H7 (cell line): ENCODE measurements at places on chromosomes 6 and 20. TPM values are rescaled to one million over a fixed set of nuclear protein-coding genes. Genes with fewer than 3 reads are reported as not detected.

Gene HLA-DQB2
- total RNA-seq = not detected in 2 replicates

Gene POPDC3
- 1.1 and 2.6 TPM in 2 replicates for total RNA-seq

Gene MYT1
- 0.69 and 2.1 TPM in 2 replicates for total RNA-seq

Gene EFCAB8
- 0.17 and 0.44 TPM in 2 replicates for total RNA-seq

Gene F13A1
- 1.3 TPM in 1 of 2 replicates, not detected in the other for total RNA-seq

Gene RSPO4
- 0.35 and 1.4 TPM in 2 replicates for total RNA-seq

Gene MUC22
- total RNA-seq = not detected in 2 replicates

Gene LAMA2
- total RNA-seq = 2.2 and 2.8 TPM in 2 replicates

Gene C20orf202
- 0.26 TPM in 1 of 2 replicates, not detected in the other for total RNA-seq

Gene BMP6
- 0.37 and 0.73 TPM in 2 replicates for total RNA-seq

Gene CLPSL1
- not detected in 2 replicates for total RNA-seq

DNA sequence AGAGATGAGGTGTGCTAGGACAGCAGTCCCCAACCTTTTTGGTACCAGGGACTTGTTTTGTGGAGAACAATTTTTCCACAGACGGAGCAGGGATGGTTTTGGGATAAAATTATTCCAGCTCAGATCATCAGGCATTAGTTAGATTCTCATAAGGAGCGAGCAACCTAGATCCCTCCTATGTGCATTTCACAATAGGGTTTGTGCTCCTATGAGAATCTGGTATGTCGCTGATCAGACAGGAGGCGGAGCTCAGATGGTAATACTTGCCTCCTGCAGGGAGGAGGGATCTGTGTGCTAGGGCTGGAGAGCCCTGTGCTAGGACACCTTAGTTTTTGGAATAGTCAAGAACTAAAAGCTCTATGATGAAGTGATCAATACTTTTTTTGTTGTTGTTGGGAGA is 2.5 kb downstream of the SMIM13 start:
- DNase-seq = peak; percentile 51

GRCh38 chr6:81105998-81106397 is 646.5 kb downstream of the TENT5A start:
- DNase-seq = peak; percentile 2

- no peak for DNase-seq
Measured at GRCh38 chr6:436308-437036, 44.9 kb downstream of the IRF4 start.

GRCh38 chr6:15434823-15435380 is 189.0 kb downstream of the JARID2 start:
- DNase-seq = no peak

- DNase-seq = no peak
Measured at GRCh38 chr20:10602221-10602871, 71.5 kb downstream of the JAG1 start.

GRCh38 chr6:26198722-26199056 is 111.5 kb downstream of the HFE start:
- DNase-seq = no peak

GRCh38 chr6:35602133-35602946 is 86.4 kb downstream of the FKBP5 start:
- no peak for DNase-seq

GRCh38 chr6:145241721-145242120 is 493.6 kb downstream of the EPM2A start:
- no peak for DNase-seq

- DNase-seq = no peak
Measured at GRCh38 chr6:128069188-128069587, 168.3 kb upstream of the THEMIS start.

DNA sequence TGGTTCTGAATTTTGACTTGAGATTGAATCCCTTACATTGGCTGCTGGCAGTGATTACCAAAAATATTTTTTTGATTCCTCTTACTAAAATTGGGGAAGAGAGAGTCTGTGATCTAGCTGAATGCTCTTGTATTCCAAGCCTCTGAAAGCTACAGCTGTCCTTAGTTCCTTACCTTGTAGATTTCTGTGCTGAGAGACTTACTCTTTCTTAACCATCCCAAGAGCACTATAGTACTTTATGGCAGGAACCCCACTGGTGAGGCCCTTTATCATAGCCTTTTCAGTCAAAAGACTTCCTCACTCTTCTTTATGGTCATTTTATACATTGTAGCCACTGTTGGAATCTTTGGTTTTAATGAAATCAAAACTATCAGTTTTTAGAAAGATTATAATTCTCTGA is 19.1 kb upstream of the ERVFRD-1 start:
- no peak for DNase-seq

- peak; percentile 20 for DNase-seq
Measured at GRCh38 chr6:87653074-87653962, 48.7 kb downstream of the AKIRIN2 start.

DNA sequence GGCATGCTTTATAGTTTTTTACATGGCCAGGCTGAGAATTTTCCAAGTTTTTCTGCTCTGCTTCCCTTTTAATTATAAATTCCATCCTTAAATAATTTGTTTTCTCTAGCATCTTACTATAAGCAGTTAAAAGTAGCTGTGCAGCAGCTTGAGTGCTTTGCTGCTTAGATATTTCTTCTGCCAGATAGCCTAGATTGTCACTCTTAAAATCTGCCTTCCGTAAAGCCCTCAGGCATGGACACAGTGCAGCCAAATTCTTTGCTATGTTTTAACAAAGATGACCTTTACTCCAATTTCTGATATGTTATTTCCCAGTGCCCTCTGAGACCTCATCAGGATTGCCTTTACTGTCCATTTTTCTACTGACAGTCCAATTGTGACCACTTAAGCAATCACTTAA is 92.6 kb upstream of the SGK1 start:
- no peak for DNase-seq

DNA sequence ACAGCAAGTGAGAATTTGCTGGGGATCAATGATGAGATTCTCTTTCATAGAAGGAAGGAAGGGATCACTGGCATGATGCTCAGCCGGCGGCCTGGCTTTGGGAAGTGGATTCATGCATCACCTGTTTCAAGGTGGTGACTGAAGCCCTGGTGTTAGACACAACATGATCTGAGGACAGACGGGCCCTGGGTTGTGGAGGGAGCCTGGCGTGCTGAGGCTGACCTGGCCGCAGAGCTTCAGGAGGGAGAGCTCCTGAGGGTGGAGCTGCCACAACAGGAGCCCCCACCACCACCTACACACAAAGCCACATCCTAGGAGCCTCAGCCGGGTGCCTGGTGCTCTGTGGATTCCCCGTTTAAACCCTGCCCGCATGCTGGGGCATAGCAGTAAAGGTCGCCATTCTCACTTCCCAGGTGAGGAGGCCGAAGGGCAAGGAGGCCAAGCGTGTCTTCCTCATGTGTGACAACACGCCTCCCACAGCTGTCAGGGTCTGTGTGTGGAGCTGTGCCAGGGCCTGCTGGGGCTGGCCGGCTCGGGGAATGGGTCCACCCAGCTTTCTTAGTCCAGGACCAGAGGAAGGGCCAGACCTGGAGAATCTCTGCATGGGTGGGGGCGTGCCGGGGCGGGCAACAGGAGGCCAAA is 107.0 kb downstream of the ERMARD start:
- DNase-seq = no peak

- DNase-seq = no peak
Measured at GRCh38 chr6:89050155-89050554, 30.4 kb upstream of the PNRC1 start.

GRCh38 chr6:140758169-140758877 is 1374.4 kb upstream of the GJE1 start:
- no peak for DNase-seq

DNA sequence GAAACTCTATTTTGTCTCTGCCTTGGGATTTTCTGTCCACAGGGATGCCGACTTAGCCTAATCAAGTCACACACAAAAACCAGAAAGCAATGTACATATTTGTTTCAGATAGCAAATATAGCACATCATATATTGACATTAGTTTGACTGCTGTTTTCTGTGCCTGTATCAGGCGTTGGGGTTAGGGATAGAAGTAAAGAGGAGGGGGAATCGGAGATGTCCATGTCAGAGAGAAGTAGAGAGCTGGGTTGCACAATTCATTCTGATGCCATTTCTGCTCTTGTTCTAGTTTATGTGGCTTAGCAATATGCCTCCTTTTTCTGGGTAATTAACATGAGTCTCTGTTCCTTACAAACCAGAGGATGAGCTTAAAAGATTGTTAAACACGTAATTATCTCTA is 14.7 kb upstream of the IPCEF1 start:
- no peak for DNase-seq

GRCh38 chr6:36201612-36202011 is 5.1 kb downstream of the BRPF3 start:
- peak; percentile 3 for DNase-seq

DNA sequence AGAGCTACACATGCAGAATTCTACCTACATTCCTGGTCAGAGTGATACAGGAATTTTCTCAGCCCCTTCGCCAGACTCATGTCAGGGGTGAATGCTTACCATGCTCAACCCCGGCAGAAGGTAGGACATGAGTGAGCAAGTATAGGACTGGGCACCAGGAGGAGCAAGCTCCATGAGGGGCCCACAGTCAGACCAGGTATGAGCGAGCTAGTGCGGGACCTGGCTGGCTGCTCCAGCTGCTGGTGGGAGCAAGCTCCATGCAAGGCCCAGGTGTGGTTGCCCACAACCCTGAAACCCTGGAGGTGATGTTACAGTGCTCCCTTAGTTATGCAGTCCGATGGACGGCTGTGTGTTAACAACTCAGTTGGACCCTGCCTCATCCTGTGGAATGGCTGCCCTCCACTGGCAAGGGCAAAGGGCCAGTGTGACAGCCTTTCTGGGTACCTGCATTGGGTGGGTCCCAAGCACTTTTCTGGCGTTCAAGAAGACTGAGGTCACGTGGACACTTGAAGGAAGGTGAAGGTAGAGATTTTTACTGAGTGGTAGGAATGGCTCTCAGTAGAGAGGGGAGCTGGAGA is 503.5 kb upstream of the CITED2 start:
- DNase-seq = no peak

GRCh38 chr6:56671160-56671559 is 28.5 kb upstream of the DST start:
- no peak for DNase-seq

- DNase-seq = no peak
Measured at GRCh38 chr20:25025986-25026605, 31.8 kb downstream of the ACSS1 start.

GRCh38 chr6:37209461-37210205 is 39.7 kb downstream of the PIM1 start:
- no peak for DNase-seq

GRCh38 chr20:41818369-41818768 is 200.2 kb upstream of the CHD6 start:
- no peak for DNase-seq

DNA sequence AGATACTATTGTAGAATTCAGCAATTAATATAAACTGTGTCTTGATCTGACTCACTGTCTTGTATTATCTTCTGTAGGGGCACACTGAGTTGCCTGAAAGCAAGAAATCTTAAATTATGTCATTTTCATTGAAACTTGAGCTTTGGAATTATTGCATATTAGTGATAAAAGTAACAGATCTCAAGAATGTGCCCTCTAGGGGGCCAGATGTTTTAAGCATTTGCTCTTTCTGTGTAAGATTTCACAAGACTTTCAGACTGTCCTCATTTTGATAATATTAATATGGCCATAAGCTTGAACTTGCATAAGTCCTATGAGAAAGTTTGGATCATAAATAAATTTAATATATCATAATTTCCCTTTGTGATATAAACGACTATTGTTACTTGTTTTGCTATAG is 55.5 kb upstream of the MYO6 start:
- no peak for DNase-seq

GRCh38 chr6:116763906-116764628 is 1.5 kb downstream of the FAM162B start:
- DNase-seq = no peak

DNA sequence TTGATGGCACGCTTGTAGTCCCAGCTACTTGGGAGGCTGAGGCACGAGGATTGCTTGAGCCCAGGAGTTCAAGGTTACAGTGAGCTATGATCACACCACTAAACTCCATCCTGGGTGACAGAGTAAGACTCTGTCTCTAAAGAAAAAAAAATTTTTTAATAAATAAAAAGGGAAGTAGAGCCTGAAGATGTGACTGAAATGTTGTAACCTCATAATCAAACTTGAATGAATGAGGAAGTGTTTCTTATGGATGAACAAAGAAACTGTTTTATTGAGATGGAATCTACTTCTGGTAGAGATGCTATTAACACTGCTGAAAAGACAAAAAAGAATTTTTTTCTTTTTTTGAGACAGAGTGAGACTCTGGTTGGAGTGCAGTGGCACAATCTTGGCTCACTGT is 6.7 kb downstream of the MAK start:
- no peak for DNase-seq

GRCh38 chr6:38193481-38194281 is 374.2 kb downstream of the ZFAND3 start:
- no peak for DNase-seq

GRCh38 chr6:147449405-147450161 is 58.9 kb upstream of the SAMD5 start:
- no peak for DNase-seq
